ENCODE measurements at places on chromosomes 7 and 10.

GRCh38 chr7:64655811-64656210 lies 10.1 kb upstream of the ZNF107 start:
- DNase-seq, result no peak

DNA sequence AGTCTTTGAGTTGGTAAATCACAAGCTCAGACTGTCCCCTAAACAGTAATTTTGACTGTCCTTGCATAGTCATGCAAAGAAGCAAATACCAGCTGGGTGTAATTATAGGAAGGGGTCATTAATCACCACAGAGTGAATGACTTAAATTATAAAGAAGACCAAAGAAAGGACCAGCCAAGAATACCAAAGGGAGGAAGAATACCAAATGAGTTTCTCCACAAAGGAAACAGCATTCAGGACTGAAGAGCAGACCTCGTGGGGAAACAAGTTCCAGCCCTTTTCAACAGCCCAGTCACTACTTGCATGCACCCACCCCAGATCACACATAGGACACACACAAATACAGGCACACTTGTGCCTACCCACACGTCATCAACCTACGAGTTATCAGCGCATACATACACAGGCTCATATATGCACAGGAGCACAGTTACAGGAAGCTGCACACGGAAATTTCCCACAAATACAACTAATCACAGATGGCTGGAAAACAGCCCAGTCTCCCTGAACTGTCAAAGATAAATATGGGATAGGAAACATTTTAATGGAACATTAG lies 77.6 kb downstream of the DENND2A start:
- DNase-seq, result no peak

- peak; percentile 69 for DNase-seq
Observed at GRCh38 chr7:123966936-123967335, 41.9 kb downstream of the SPAM1 start.

DNA sequence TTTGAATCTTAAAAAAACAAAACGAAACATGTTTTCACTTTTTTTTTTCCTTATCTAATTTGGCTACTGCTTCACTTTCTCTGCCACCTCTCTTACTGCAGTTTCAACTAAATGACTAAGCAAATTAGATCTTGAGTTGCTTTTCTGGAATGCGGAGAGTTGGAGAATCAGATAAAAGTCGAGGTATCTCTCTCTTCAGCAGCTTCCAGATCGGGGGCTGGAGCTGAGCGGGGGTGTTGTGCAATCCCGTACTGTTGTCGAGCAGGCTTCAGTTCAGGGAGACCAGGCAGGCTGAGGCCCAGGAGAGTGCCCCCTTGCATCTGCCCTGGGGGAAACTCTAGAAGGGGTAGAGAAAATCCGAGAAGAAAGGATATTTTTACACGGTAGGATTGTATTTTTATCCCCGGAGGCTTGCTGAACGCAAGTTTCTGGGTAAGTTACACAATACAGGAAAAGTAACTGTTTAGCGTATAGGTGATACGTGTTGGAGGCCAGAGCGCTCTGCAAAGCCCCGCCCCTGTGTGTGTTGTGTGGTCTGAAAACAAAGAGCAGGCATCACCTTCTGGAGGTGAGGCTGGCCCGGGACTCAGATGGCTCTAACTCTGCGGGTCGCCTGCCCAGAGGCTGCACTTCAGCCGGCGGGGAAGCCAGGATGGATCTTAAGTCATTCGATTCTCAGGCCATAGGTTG lies 116.6 kb downstream of the KLF6 start:
- DNase-seq, result no peak

DNA sequence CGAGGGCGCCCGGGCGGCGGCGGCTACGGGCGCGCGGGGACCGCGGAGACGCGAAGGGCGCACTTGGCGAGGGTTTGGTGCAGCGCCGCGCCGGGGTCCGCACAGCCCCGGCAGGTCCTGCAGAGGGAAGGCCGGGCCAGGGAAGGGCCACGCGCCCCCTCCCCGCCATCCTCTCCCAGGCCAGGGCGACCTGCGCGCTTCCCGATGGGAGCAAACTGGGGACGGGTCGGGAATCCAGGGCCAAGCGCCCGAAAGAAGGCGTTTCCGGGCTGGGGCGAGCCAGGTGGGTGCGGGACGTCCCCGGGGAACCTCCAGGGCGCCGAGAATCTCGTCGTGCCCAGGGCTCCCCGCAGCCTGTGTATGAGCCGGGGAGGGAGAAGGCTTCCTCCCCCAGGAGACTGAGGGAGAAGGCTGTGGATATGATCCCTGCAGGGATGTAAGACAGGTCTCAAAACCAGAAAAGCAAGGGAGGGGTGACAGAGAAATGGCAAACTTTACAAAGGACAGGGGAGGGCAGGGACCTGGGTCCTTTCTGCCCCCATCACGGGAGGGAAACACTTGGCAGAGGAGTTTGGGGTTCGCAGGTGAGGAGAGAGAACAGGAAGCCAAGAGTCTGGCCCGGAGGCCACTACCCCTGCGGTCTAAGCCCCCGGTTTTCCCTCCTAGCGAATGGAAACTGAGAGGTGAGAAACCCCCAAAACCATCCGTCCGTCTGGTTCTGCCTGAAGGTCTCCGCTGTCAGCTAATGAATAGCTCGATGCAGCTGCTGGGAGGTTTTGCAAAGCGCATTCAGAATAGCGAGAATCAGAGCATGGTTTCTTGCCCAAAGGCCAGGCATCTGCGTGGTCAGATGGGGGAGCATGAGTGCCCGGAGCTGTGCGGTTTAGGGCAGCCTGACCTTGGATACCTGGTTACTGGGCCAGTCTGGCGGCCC lies 674 bp downstream of the AMZ1 start:
- DNase-seq, result no peak

DNA sequence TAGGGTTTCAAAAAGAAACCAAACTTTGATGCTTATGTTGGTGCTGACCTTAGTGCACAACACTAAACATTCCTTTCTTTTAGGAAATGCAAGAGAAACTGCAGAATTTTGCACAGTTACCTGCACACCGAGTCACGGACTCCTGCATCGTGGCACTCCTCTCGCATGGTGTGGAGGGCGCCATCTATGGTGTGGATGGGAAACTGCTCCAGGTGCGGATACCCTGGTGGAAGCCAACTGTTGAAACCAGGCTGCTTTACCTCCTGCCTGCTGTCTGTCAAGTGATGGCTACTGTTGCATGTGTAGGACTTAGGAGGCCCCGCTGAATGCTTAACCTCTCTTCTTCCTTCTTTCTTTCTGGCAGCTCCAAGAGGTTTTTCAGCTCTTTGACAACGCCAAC lies 11.7 kb downstream of the CASP2 start:
- DNase-seq, result peak; percentile 69

- DNase-seq, result no peak
Observed at GRCh38 chr10:47364366-47364765, 16.2 kb downstream of the RBP3 start.

- DNase-seq, result no peak
Observed at GRCh38 chr10:31073211-31073610, 41.5 kb upstream of the ZNF438 start.

DNA sequence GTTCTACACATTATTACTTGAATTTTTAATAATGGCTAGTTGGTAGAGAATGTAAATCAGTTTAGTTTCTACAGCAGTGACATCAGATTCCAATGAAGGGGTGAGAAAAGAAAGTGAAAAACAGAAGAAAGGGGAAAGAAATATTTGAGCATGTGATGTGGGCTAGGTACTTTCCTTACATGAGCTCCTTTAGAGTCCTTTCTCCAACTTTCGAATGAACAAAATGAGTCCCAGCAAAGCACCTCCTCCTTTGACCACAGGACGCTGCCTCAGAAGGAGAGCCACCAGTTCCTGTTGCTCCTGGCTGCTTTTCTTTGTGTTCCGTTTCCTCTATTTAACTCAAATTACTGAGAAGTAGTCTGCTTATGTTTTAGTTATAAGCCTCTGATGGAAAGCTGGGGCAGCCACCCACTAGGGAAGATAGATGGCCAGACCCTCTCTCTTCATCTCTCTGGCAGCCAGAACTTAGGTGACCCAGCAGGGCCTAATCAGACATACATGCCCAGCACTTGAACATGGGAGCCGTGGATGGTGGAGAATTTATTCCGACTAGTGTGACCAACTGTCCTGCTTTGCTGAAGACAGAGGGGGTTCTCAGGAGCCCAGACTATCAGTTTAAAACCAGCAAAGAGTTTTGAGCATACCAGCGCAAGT lies 82.4 kb upstream of the NME8 start:
- no peak for DNase-seq

DNA sequence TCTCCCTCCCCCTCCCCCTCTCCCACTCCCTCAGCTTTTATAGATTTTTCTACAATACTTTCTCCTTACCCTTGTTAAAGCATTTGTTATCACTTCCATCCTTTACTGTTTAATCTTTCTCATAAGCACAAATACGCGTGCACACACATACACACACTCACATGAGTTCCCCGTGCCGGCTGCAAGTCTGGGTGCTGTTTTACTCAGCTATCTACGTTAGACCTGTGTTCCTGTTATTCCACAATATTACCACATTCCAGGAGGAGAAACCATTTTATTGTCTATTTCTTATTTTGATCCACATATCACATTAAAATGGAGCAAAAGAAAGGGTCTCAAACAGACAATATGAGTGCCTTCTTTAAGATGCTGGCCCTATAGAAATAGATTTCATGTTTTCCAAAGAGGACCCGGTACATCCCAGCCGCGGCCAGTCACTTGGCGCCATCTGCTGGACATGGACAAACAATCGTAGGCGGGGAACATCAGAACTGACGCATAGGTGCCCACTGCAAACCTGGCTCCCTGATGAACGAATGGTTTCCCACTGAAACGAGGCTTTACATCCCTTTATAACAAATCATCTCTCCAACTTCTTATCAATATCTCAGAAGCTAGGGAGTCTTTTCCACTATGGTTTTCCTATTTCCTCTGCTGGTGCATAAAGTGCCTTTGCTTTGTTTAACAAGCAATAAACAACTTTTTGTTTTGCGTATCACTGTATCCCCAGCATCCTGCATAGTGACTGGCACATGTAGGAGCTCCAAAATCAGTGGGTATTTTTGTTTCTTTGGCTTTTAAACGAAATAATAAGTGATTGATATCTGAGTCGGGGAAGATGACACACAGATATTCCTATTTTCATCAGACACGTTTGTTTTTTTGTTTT lies 25.2 kb upstream of the OPTN start:
- peak; percentile 76 for DNase-seq

DNA sequence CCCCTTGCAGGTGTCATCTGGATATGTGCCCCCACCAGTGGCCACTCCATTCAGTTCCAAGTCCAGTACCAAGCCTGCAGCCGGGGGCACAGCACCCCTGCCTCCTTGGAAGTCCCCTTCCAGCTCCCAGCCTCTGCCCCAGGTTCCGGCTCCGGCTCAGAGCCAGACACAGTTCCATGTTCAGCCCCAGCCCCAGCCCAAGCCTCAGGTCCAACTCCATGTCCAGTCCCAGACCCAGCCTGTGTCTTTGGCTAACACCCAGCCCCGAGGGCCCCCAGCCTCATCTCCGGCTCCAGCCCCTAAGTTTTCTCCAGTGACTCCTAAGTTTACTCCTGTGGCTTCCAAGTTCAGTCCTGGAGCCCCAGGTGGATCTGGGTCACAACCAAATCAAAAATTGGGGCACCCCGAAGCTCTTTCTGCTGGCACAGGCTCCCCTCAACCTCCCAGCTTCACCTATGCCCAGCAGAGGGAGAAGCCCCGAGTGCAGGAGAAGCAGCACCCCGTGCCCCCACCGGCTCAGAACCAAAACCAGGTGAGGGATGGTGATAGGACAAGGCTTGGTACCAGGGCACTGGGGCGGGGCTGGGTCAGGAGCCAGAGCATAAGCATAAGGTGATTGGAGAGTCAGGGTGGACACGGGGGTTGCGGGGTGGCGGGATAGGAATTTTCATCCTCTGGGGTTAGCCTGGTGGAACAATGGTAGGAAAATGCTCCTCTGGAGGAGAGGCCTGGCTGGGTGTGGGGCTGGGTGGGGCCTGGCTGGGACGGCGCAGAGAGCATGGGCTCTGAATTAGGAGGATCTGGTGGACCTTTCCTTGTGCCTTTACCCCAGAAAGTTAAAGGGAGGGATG lies 1.9 kb downstream of the ZYX start:
- DNase-seq, result no peak

DNA sequence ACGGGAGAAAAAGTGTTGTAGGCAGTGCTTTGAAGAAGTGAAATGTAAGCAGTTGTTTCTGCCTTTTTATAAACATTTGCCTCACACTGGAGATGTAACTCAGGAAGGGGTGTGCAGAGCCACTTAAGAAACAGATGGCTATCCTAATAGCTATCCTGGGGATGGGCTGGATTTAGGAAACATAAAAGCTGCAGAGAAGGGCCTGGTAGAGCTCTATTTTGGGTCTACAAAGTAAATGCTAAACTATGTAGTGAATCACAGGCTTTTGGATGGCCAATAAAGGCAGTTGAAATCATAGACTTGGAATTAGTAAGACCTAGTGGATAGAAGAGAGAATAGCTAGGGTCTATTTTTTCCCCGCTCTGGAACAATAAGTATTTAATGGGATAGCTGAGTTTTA lies 79.9 kb upstream of the AGR3 start:
- no peak for DNase-seq

- peak; percentile 47 for DNase-seq
Observed at GRCh38 chr10:22550732-22551131, 163.6 kb downstream of the PIP4K2A start.

GRCh38 chr7:137439829-137440825 lies 96.6 kb upstream of the PTN start:
- DNase-seq, result peak; percentile 78

DNA sequence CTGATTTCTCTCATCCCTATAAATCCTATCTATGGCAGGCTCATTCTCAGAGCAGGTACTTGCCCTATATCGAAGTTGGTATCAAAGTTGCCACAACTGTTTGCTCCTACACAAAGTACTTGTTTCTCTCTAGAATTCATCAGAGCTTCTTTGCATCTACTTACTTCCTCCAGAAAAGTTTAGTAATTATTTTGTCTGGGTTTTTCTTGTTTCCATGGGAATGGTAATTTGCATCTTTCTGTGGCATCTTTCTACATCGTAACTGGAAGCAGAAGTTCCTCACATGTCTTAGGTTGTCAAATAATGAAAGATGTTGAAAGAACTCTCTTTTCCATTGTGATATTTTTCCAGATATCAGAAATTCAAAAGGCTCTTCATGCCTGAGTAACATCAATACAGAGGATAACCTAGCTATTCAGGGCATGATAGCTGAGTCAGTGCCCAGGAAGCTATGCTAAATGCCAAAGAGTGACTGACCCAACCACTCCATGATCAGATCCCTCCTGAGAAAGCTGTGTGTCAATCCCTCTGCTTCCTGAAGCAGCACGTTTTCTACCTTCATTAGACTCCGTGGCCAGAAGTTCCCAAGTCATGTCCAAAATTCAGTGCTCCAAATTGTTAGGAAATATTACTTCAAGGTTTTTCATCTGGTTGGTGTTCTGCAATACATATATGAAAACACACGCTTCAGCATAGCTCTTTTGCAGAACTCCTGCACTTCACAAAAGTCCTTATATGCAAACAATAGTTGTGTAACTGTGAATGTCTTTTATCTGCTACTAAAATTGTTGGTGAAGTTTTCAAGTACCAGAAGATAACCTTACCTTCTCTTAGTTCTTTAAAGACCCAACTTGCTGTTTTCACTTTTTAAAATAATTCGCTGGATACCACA lies 216.5 kb downstream of the VTI1A start:
- DNase-seq, result peak; percentile 14

Measured in SK-MEL-5 (cell line).